H1 (cell line): ENCODE measurements at places on chromosomes 2 and 18.

- DNase-seq = no peak
Measured at GRCh38 chr2:171813729-171814128, 80.3 kb downstream of the SLC25A12 start.

DNA sequence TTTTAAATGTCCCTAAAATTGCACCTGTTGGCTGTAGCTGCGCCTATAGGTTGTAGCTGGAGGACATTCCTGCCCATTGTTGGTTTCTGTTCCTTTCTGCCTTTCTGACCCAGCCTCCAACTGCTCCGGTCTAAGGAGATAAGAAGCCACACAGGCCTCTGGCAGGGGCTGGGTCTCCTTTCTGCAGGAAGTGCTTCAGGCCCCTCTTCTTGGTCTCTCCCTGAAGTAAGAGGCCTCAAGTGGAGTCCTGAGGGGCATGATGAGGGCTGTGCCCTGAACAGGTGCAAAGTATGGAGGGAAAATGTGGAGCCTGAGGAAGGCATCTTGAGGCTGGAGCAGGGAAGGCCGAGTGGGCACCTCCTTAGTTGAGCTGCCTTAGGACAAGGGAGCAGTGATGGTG is 10.4 kb upstream of the SFTPB start:
- DNase-seq = no peak

DNA sequence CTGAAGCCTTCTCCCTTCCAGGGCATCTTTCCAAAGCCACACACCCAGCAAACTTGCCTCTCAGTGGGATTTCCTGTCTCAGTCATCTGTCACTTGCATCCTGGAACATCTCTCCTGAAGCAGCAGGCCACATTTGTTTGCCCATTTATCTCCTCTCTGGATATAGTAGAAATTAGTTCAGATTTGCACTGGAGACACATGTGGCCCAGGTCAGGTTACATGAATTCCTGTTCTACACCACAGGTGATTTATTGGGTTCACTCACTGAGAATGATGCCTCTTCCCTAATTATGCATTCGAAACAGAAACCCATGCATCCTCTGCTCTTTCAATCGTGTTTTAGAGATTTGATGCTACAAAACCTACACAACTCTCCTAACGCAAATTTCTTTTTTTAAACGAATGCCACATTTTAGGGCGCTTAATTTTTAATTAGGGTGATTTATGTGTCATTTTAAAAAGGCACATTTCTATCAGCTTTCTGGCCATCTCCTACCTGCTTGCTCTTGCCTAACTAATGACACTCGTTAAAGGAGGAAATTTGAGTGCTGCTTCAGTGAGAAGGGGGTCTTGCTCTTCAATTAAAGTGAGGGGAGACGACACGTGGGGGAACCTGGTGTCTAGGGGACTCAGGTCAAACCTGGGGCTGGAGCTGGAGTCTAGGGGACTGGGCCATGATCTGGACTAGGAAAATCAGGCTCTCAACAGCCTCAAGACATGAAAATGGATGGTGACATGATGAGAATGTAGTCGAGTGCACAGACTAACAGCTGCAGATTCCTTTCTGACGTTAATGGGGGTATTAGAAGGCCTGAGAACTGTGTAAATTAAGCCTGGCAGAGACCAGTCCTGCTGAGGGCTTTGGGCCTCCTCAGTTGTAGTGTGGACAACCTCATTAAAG is 221.4 kb downstream of the CLIP4 start:
- no peak for DNase-seq

GRCh38 chr2:86563650-86564061 is 413 bp upstream of the CHMP3 start:
- DNase-seq = no peak

- no peak for DNase-seq
Measured at GRCh38 chr18:11458447-11458846, 150.9 kb upstream of the SLC35G4 start.

DNA sequence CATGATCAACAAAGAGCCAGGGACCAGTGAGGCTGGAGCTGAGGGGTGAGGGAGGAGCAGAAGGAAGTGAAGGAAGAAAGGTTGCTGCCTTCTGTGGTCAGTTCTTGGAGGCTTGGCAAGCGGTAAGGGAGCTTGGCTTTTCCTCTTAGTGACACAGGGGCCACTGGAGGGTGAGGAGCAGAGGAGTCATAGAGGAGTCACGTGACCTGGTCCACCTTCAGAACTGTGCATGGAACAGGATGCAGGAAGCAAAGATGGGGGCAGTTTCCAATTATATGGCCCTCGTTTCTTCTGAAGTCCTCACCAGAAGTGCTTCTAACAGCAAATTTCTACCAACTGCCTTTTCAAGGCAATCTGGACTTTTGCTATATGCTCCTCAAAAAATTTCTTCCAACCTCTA is 326.9 kb upstream of the SMIM21 start:
- no peak for DNase-seq

GRCh38 chr2:24169023-24169422 is 5.8 kb upstream of the FAM228A start:
- DNase-seq = no peak

DNA sequence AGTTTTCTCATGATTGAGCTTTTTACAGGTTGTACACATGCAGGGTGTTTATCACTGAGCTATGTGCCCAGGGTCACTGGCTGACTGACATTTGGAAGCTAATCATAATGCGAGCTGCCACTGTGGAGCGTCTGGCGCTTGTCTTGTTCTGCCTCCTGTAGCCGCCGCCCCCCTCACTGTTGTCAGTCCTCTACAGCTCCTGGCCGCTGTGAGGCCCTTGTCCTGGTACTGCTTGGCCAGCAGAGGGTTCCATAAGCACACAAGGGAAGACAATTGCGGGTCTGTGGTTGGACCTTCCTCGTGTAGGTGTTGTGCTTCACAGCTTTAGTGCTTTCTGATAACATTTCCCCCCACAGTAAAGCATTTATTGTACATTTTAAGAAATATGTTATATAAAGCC is 105.6 kb upstream of the LDLRAD4 start:
- peak; percentile 64 for DNase-seq

DNA sequence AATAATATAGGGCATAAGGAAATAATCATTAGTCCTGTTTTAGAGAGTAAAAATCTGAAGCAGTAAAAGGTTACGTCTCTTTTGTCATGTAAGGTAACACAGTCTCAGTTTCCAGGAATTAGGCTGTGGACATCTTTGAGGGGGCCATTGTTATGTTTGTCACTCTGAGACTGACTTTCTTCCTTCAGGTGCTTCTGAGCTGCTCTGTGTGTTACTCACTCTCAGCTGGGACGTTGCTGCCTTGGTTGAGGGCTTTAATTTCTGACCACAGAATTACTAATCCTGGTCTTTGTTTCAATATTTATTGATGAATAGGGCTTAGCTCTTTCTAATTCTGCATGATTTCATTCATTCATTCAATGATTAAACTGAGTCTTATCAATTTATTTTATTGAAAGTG is 55.9 kb upstream of the SLC38A11 start:
- DNase-seq = no peak

- no peak for DNase-seq
Measured at GRCh38 chr2:238388794-238389193, 37.9 kb upstream of the ASB1 start.

GRCh38 chr18:59159265-59159664 is 19.6 kb downstream of the SEC11C start:
- DNase-seq = no peak

DNA sequence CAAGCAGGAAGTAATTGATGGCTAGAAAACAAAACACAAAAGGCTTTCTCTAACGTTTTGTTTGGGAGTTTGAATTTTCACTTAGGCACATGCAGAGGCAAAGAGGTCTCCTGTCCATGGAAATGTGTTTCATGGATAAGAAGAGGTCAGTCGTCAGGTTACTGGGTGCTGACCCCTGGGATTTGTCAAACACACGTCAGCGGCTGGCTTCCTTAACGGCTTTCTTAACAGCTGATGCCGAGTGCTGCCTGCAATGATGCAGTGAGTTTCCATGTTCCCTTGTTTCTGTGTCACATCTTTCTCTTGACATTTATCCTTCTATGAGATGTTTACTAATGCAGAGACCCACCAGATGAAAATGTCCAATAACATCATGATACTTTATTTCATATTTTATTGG is 31.7 kb downstream of the GPR39 start:
- DNase-seq = no peak

DNA sequence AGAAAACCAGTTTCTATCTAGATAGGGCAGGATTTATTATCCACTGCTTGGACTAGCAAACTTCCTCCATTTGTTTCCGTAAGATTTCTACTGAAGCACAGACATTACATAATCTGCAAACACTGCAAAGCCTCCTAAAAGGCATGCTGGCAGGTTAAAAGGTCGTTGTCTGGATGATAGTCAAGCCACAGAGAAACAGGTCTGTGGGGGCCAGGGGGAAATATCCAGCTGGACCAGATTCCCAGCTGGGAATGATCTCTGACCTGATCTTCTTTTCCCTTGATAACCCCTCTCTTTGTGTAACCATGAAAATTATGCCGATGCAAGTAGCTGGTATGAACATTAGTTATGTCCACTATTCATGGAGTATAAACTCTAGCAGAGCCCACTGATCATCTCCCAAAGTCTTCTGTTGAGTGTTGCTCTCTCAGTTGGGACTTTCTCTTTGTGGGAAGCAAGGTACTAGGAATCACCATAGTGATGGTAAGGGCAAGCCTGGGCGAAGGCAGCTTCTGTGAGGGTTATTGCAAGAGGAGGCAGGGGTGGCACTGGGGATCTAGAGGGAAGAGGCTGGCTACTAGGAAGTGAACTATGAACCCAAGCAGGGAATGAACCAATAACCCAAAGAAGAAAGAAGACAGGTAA is 61.3 kb downstream of the GDF7 start:
- DNase-seq = no peak

DNA sequence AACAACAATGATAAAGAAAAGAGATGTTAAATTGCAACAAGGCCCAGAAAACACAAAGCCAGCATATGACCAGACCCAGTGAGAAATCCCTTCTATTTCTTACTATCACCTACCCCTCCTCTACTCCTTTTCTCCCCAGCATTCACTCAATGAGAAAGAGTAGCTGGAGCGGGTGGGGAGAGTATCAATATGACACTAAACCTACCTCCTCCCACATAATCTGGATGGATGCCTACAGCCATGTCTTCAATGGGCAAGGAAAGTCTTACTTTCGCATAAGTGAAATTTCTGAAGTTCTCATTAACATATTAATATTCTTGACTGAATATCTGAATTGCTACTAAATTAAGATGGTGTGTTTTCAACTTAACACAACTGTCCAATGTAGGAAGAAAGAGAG is 78.2 kb downstream of the AFF3 start:
- no peak for DNase-seq

DNA sequence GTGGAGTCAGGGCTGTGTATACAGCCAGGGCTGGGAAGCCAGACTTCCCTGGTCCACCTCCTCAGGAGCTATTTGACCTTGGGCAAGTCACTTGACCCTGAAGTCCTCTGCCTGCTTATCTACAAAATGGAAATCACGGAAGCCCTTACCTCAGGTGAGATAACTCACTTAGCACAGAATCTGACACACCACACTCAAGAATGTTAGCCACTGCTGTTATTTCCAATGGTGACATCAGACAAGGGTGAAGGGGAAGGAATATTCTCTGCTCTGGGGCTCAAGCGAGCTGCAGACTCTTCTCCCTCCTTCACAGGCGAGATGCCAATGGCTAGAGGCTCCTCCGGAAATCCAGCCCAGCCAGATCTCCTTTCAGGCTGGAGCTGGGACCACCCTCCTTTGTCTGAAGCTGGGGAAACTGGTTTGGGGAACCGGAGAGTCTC is 189.6 kb downstream of the HAUS1 start:
- no peak for DNase-seq

- DNase-seq = no peak
Measured at GRCh38 chr2:238897911-238898311, 50.0 kb downstream of the TWIST2 start.

- DNase-seq = peak; percentile 36
Measured at GRCh38 chr18:44098551-44099098, 582.1 kb upstream of the SETBP1 start.

DNA sequence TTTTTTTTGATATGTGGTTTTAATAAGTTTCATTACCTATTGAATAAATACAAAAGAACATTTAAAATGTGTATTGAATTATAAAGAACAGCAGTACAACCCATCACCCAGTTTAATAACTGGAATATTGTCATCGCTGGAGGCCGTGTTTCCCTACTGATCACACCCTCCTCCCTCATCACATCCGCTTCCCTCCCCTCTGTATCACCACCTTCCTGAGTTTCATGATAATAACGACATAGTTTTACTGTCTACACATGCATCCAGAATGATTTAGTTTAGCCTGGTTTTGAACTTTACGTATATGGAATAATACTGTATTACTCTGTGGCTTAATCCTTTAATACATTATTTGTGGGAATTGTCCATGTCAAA is 2.1 kb downstream of the SERPINB8 start:
- DNase-seq = no peak

GRCh38 chr18:58915006-58915799 is 50.5 kb downstream of the ZNF532 start:
- DNase-seq = no peak

DNA sequence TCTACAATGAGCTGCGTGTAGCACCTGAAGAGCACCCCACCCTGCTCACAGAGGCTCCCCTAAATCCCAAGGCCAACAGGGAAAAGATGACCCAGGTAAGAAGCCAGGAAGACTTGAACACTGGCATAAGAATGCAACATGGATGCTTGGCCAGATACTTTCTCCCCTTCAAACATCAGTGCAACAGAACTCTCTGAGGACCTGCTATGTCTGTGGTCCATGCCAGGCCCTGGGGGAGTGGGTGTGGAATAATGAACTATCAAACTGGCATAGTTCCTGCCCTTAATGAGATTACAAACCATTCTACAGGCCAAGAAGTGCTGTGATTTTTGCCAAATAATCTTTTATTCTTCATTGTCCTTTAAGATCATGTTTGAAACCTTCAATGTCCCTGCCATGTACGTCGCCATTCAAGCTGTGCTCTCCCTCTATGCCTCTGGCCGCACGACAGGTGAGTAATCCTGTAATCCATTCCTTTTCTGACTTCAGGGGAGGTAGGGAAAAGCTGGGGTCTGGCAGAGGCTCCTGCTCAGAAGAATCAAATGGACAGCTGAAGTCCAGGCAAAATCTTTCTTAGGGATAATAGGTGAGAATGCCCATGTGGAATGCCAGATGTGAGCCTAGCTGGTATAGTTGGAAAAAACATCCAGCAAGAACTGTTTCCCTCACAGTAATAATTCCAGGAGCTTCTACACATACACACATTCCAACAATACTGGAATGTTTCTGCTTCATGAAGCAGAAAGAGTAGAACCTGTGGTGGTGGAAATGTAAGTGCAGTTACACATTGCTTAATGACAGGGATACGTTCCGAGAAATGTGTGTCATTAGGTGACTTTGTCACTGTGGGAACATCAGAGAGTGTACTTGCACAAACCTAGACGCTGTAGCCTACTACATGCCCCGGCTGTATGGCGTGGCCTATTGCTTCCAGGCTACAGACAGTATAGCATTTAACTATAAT is 16.2 kb downstream of the ACTG2 start:
- DNase-seq = no peak

DNA sequence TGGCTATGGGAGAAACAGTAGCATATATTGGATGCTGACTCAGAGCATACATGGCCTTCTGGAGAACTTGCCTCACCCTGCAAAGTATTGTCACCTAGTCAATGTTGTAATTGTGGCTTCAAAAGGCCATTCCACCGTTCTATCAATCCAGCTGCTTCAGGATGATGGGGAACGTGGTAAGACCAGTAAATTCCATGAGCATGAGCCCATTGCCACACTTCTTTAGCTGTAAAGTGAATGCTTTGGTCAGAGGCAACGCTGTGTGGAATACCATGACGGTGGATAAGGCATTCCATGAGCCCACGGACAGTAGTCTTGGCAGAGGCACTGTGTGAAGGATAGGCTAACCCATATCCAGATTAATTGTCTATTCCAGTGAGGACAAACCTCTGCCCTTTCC is 1300.1 kb upstream of the ACVR2A start:
- DNase-seq = no peak

- DNase-seq = no peak
Measured at GRCh38 chr2:41936771-41937463, 110.9 kb upstream of the PKDCC start.
